ENCODE measurements at places on chromosomes 6 and 20. TPM values are rescaled to one million over a fixed set of nuclear protein-coding genes. Genes with fewer than 3 reads are reported as not detected.

The SRSF3 gene
- 141 TPM for total RNA-seq

The SMLR1 gene
- not detected for total RNA-seq

The LRRC73 gene
- 1.6 TPM for total RNA-seq

DNA sequence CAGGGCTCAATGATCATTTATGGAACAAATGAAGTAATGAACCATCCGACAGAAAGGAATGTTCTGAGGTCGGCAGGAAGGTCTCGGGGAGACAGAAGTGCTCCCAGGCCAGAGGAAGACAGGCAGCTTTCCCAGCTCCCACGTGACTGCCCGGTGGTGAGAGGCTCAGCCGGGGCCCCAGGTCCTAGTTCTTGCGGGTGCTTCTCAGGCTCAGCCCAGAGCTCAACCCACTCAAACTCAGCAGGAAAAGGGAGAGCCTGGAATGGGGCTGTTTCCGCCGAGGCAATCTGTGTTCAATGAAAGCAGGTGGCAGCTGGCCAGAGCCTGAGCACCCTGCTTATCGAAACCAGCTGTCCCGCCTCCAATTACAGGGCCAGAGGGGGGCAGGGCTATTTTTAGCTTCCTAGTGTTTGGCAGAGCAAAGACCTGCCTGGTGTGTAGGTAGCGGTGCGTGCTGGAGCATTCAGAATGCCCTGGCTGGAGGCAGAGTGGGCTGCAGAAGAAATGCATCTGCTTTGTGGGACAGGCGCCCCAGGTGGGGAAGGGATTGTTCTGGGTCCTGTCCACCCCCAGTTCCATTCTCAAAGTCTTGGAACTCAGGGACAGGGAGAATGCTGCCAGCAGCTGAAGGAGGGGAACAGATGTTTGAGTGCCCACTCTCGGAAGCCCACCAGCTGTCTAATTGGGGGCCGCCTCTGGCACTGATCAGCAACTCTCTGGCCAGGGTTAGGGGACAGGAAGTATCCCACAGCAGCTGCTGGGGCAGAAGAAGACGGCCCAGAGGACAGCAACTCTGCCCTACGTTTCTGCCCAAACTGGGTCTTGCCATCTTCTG is 145.1 kb downstream of the PREX1 start:
- DNase-seq = peak; percentile 93

The HEY2 gene
- total RNA-seq = not detected

The NOTCH4 gene
- total RNA-seq = 0.65 TPM

The ANKRD66 gene
- total RNA-seq = not detected

DNA sequence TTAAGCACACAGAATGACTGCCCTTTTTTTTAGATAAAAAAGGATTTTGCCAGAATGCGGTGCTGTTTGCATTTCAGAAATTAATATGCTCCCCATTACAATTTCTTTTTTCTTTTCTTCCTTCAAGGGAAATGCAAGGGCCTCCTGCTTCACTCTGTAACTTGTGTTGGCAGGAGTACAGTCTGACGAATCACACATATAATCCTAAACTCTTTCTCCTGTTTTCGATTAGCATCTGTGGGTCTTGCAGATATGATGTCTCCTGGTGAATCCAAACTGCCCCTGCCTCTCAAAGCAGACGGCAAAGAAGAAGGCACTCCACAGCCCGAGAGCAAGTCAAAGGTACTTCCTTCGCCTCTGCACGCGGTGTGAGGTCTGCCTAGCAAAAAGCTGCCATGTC is 149.5 kb downstream of the TMEM242 start:
- DNase-seq = peak; percentile 55

The HRH3 gene
- total RNA-seq = not detected

- no peak for DNase-seq
Measured at GRCh38 chr6:166415306-166415705, 32.6 kb upstream of the MPC1 start.
